ENCODE measurements at places on chromosomes 12 and 14.

DNA sequence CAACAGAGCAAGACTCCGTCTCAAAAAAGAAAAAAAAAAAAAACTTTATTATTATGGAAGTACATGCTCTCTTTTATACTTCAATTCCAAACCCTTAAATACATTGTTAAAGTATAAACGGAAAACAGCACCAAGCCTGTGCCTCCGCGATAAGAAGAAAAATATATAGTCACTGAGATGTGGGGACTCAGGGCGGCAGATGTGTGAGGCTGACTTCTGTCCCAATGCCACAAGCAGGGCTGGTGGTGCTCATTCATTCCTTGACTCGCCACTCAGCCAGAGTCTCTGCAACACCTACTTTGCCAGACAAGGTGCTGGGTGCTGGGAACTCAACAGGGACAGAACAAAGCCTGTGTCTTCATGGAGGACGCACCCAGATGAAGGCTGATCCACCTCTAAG lies 13.8 kb downstream of the LGMN start:
- DNase-seq, result no peak

DNA sequence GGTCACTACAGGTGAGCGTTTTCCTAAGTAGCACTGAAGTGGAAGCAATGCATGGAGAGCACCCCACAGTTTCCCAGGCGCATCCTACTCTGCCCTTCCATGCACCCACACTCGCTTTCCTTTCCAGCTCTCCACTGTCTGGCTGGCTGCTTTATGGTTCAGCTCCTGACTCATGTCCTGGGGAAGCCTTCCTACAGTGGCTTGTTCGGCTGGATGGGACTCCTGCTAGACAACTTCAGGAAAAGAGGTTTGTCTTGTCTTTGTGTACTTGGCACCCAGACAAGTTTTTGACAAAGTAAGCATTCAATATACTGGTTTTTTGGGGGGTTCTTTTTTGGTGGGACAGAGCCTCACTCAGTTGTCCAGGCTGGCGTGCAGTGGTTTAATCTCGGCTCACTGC lies 21.6 kb downstream of the PPM1H start:
- DNase-seq, result no peak

DNA sequence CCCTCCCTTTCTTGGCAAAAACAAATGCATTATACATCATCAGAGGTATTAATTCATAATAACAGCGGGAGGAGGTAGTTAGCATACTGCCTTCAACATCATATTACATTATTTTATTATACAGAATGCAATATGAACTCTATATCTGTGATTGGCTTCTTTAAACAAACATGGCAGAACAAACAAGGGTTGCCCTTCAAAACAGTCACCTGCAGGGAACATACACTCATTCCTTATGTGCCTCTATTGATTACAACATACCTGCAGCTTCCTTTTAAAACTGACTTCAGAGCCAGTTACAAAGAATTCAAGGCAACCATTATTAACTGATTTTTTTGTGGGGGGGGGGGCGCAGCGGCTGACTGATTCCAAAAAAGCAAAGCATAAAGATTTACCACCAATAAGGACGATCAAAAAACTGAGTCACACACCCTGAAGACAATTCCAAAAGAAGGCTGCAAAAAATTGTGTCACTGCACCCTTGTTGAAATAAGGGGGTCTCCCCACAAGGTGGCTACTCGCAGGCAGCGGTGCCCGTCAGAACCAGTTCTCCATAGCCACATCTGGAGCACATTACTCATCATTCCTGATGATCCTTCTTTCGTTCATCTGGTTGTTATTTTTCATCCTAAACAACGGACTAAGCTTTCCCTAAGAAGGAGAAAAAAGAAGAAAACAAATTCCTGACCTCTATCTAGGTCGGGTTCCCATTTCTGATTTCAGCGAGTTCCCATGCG lies 51.8 kb downstream of the SMUG1 start:
- DNase-seq, result no peak

DNA sequence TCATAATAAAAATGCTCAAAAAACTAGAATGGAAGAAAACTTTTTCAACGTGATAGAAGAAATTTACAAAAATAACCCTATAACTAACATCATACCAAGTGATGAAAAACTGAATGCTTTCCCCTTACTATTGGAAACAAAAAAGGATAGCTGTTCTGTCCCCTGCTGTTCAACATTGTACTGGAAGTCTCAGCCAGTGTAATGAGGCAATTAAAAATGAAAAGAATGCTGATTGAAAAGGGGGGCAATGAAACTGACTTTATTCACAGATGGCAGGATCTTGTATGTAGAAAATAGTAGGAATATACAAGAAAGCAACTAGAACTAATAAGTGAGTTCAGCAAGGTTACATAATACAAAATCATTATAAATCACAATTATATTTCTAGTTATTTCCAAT lies 337.9 kb upstream of the KITLG start:
- DNase-seq, result no peak

GRCh38 chr14:93946104-93946503 lies 19.0 kb downstream of the FAM181A start:
- DNase-seq, result no peak

- DNase-seq, result no peak
These were observed 33.3 kb upstream of the FGF6 start for GRCh38 chr12:4478933-4479332.

- DNase-seq, result no peak
These were observed 169.5 kb upstream of the RTL1 start for GRCh38 chr14:101072945-101073597.

DNA sequence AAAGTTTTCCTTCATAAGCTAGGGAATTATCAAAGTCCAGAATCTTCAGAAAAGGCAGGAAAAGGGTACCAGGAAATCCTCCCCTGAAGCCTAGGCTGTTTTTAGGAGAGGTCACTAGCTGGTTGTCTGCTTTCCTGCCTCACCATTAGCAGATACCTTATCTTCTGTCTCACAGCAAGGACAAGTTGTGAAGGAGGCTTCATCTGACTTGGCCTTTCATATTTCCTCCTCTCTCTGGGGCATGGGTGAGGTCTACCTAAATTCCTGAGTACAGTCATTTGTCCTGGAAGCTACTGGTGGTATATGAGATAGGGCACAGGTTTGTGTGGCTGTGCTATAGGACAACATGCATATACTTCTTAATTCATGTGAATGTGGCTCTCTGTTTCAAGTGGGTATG lies 2.3 kb downstream of the FOXJ2 start:
- DNase-seq, result no peak

GRCh38 chr14:104937161-104937560 lies 12.5 kb downstream of the PLD4 start:
- no peak for DNase-seq

GRCh38 chr14:91159182-91159581 lies 45.3 kb downstream of the DGLUCY start:
- no peak for DNase-seq

DNA sequence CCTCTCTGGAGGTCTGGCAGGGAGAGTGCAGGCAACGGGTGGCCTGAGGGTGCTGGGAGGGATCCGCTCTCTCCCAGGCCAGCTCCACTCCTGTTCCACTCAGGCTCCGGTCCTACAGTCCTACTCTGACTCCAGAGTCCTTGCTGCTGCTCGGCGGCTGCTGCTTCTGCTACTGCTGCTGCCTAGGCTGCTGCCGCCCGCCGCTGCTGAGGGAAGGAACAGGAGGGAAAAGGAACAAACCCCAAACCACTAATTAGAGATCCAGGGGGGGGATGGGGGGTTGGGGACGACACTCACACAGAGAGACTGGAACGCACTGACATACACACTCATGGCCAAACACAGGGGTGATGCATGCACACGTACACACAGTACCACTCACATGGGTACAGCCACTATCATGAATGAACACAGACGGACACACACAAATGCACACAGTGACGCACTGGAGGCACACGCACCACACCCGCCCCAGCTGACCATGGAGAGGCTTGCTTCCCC lies at the start of gene SP7:
Gene SP7 (minus strand): TSS at position 174 of the 501 bp plus-strand sequence. CDS start 708 bp downstream, outside the sequence.
- DNase-seq, result no peak

GRCh38 chr12:53590652-53591051 lies 35.5 kb downstream of the ATF7 start:
- no peak for DNase-seq

DNA sequence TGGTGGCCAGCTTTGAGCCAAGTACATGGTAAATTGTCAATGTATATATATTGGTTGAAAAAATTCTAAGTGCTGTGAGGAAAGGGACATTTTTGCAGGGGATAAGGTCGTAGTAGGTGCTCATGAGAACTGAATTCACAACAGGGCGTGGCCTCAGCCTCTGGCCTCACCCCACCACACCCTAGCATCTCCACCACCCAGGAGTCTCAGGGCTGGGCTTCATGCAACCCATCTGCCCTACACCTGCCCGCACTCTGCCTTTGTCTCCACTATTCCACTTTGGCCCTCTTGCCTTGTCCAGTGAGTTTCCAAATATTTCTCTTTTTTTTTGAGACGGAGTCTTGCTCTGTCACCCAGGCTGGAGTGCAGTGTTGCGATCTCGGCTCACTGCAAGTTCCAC lies 22.1 kb upstream of the AQP2 start:
- no peak for DNase-seq

- no peak for DNase-seq
These were observed 312.0 kb downstream of the KCNC2 start for GRCh38 chr12:74897425-74898211.

DNA sequence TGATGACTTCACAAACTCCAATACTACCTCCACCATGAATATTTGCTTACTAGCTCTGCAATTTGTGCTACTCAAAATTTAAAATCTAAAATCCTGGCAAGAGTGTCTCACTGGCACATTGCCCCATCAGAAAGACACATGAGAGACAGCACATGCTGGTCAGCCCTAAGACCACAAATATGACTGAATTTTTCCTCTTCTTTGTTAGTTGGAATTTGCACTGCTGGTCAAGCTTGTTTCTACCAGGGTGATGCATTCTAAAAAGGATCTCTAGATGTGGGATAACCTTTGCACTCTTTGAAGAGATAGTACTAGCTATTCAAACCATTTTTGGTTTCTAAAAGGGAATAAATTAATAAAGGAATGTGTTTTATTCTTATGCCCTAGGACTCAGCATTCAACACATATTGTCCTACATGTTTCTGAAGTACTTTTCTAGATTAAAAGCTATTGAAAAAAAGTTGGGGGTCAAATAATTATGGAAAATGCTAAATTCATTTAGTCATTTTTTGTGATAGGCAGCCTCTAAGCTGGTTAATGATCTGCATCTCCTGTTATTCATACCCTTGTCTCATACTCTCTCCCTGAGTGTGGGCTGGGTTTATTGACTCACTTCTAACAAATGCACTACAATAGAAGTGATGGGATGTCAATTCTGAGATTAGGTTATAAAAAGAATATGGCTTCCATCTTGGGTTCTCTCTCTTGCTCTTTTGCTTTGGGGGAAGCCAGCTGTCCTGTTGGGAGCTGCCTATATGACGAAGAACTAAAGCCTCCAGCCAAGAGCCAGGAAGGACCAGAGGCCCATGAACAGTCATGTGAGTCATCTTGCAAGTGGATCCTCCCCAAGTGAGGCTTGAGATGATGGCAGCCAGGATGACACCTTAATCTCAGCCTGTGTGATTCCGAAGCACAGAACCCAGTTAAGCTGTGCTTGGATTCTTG lies 211.5 kb upstream of the CRY1 start:
- DNase-seq, result no peak

DNA sequence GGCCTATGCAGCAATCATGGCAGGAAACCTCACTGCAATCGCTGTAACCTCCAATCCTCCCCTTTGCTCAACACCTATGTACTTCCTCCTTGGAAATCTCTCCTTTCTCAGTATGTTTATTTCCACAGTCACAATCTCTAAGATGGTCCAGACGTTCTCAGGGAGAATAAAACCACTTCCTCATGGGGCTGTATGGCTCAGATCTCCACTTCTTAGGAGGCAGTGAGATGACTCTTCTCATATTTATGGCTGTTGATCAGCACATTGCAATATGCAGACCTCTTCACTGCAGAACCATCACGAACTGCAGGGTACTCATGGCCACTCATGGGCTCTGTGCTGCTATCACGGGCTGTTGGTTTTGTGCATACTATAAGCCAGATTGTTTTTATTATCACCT lies 17.1 kb upstream of the OR4K17 start:
- DNase-seq, result no peak

DNA sequence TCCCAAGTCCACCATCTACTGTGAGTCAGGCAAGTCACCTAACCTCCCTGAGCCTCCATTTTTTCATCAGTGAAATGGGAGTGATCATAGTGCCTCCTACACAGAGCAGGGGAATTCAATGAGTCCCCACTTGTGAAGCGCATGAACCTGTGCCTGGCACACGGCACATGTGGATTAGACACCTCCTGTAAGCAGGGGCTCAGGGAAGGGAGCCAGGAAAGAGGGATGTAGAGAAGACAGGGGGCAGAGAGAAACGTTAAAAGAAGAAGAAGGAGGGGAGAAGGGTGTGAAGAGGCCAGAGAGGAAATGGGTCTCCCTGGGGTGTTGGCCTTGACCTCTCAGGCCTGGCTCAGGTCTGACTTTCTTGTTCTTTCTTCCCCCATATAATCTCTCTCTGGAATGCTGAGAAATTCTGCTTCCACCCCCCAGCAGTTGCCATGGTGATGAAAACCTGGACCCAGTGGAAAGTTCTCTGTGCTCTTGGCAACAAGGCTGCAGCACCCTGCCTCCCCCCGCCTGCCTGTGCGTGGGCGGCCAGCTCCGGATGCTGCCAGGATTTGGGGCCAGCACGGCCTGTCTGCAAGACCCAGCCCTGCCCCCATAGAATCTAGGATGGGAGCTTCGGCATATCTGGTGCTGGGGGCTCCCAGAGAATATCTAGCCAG lies 94.5 kb downstream of the CALM1 start:
- peak; percentile 88 for DNase-seq

DNA sequence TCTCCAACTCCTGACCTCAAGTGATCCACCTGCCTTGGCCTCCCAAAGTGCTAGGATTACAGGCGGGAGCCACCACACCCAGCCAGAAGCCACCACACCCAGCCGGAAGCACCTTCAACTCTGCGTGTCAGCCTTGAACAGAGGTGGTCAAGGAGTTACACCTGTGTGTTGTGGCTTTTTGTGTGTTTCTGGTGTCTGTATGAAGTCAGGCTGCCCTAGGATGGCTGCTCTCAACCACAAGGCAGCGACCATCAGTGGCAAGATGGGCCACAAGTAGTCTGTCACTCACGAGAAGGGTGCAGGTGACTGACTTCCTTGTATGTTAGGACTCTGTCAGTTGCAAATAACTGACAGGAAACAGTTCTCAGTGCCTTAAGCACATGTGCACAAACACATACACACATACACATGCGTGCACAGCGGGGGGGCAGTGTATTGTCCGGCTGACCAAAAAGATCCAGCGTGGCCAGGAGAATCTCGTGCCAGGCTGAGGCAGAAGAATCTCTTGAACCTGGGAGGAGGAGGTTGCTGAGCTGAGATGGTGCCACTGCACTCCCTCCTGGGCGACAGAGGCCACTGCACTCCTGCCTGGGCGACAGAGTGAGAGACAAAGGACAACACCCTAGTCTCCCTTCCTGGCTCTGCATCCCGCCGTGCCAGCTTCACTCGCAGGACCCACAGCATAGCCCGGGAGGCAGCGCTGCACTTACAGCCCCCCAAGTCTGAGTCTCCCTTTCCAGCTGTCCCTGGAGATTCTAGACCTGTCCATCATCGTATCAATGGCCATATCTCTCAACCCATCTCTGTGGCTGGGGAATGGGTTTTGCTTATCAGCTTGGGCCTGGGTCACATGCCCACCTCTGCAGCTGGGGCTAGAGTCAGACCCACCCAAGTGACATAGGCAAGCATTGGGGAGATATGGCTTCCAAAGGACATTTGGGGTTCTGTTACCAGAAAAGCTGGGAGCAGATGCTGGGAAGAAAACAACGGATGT lies 13.7 kb downstream of the P2RX4 start:
- DNase-seq, result no peak
